ENCODE measurements at places on chromosomes 12 and 14. TPM values are rescaled to one million over a fixed set of nuclear protein-coding genes. Genes with fewer than 3 reads are reported as not detected.

ANKRD33 gene
- polyA plus RNA-seq, result not detected

- DNase-seq, result no peak
Observed at GRCh38 chr14:98059106-98059505, 1212.9 kb downstream of the BCL11B start.

CIDEB gene
- 4.9 TPM for polyA plus RNA-seq

DNA sequence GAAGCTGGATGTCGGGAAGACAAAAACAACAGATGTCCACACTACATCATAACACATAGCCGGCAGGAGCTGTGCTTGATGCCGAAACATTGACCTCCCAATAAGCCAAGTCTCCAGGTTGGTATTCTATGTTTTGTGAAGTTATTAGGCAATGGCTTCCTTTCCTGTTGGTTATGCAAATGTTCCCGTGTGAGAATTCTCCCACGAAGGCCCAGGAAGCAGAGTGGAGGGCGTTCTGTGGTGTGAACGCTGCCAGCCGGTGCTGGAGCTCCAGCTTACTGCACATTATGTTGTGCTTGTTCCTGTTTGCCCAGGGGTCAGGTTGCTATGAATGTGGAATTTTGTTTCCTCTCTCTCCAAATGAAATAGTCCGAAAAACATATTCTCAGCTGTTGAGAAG, 156.4 kb upstream of the HMGA2 start:
- DNase-seq, result no peak

LTA4H gene
- 282 TPM for polyA plus RNA-seq

MAP3K9 gene
- polyA plus RNA-seq, result 4.3 TPM

DNA sequence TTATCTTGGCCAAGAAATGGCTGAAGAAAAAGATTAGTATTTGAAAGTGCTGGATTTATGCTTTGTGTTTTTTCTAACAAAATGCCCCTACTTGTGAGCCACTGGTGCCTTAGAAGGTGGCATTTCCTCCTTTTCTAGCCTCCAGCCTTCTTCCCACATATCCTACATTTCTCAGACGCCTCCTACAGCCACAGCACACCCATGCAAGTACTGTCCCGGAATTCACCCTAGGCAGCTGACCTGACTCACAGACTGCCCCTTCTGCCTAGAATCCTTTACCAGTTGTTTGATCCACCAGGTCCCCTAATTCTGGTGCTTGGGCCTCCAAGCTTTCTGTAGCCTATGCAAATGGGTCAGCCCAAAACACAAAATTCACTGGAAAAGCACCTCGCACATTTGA, 166.0 kb downstream of the FOXN3 start:
- no peak for DNase-seq

SPX gene
- polyA plus RNA-seq, result not detected

GRCh38 chr12:106091446-106091820, 47.3 kb downstream of the NUAK1 start:
- DNase-seq, result no peak

GRCh38 chr14:61549425-61549824, 145.9 kb upstream of the HIF1A start:
- DNase-seq, result no peak

DNA sequence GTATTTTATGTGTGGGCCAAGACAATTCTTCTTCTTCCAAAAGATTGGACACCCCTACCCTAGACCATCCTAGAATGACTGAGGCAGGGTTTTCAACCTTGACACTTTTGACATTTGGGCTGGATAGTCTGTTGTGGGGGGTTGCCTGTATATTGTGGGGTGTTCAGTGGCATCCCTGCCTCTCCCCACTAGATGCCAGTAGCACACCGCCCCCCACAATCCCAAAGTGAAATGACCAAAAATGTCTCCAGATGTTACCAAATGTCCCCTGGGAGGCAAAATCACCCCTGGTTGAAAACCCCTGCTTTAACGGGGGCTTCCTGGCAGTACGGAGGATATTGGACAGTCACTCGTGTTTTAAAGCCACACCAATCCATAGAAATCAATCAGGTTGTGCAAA, 219.6 kb downstream of the PHETA1 start:
- no peak for DNase-seq

GRCh38 chr14:104421401-104421821, 158.2 kb upstream of the C14orf180 start:
- DNase-seq, result no peak

GRCh38 chr12:26744697-26745440, 88.1 kb downstream of the ITPR2 start:
- no peak for DNase-seq

NTS gene
- not detected for polyA plus RNA-seq

DNA sequence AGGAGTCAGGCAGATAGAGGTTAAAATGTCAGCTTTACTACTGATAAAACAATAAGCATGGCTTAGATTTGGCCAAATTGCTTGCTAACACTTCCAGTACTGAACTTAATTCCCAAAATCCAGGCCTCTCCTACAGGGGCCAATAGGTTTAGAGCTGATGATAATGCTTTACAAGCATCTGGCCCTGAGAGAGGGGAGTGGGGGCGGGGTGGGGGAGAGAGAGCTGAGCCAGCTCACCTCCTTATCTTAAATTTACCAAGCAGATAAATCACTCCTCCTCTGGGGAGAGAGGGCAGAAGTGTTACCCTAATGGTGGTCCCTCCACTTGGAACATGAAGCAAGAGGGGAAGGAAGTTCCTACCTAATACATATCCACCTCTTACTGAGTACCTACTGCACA, 182.2 kb upstream of the CRY1 start:
- DNase-seq, result no peak

GRCh38 chr14:101110729-101111619, 207.5 kb upstream of the RTL1 start:
- no peak for DNase-seq

IL31 gene
- polyA plus RNA-seq, result not detected

GRCh38 chr14:26389646-26390508, 208.0 kb downstream of the NOVA1 start:
- DNase-seq, result no peak

- DNase-seq, result no peak
Observed at GRCh38 chr12:45051572-45052125, 750 bp upstream of the DBX2 start.

TMTC1 gene
- not detected for polyA plus RNA-seq

ASPG gene
- polyA plus RNA-seq, result not detected

DNA sequence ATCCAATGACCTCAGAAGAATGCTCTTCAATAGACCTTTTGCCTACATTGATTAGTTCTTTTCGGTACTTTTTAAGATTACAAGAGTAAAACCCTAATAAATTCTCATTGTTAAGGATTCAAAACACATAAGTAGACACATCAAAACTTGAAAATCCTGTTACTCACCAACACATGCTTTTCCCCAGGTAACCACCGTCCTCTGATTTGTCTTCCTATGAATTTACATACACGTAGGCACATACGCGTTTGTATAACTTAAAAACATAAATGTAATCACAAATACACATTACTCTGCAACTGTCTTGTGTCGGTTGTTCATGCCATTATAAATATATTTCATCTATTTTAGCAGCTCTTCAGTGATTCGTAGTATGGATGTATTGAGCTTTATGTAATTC, 910 bp upstream of the WASHC4 start:
- DNase-seq, result no peak

GRCh38 chr14:106883218-106883692, 1356.9 kb downstream of the TMEM121 start:
- no peak for DNase-seq

DNA sequence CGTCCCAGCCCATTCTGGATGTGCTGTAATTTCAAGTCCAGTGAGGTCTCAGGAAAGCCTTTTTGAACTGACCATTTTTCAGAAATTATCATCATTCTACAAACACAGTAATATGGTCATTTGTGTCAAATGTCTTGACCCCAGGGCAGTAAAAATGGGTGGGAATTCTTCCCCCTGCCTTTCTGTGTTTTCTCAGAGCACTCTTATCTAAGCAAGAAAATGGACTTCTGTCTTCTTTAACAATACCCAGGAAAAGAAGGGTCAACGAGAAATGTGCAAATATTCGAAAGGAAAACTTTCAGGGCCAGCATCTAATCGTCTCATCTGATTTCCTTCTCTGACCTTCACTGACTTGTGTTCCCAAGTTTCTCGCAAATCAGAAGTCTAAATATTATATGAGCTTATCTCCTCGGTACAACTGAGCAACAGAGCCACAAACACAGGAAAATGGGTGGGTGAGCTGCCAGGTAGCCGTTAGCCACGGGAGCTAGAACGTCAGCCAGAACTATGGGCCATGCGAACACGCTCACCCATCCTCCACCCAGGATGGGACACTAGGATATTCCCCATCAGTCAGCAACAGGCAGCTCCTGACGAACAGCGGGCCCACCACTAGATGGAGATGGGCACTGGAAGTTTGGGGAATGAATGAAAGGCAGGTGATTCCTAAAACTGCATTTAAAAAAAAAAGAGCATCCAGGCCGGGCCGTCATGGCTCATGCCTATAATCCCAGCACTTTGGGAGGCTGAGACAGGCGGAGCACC, 57.1 kb downstream of the VWF start:
- DNase-seq, result no peak

A2M gene
- polyA plus RNA-seq, result not detected

DNA sequence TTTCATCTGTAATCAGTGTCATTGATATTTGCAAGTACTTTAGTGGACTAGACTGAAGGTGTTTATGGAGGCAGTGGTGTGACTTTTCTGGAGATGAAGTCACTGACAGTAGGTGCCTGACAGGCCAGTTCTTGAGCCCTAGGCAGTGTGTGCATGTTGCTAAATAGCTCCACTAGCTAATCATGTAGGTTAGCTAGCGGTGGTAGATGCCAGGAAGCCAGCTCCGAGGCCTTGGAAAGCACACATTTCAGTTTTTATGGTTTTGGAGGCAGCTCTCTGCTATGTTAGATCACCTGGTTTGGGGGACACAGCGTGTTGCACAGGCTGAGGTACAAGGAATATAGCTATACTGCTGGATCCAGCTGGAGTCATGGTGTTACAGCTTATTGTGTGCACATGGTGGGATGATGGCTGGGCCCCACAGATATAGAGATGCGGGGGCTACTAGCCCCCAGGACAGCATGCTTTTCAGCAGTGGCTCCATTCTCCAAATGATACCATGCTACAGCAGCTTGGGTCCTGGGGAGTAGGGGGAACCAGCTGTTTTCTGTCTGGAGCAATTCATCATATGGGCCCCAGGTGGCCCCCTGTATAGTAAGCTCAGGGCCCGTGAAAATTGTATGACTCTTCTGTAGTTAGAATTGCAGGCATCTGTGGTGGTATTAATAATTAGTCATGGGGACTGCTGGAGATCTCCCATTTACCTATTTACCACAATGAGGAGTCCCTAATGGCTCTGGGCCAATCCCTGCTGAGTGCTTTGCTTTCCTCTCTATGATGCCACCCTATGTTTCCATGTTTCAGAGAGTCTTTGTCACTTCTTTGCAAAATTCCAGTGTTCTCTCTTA, 367.2 kb upstream of the LMO3 start:
- no peak for DNase-seq

DNA sequence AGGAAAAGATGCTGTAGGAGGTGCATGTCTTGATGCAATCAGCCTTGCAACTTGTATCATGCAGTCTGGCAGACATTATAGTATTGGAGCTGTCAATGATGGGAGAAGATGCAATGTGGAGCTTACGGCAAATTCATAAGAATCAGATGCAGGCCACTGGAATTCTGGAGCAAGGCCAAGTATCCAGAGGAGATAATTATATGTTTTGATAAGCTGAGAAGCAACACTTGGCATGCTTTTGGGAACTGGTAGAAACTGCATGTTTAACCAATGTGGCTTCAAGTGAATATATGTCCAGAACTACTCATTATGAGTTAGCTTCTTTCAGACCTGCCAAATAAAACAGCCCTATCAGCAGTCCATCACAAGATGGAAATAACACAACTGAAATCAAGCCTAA, 249.1 kb upstream of the PPFIA2 start:
- DNase-seq, result no peak

- DNase-seq, result no peak
Observed at GRCh38 chr14:72549026-72549425, 344.9 kb downstream of the DPF3 start.

DNA sequence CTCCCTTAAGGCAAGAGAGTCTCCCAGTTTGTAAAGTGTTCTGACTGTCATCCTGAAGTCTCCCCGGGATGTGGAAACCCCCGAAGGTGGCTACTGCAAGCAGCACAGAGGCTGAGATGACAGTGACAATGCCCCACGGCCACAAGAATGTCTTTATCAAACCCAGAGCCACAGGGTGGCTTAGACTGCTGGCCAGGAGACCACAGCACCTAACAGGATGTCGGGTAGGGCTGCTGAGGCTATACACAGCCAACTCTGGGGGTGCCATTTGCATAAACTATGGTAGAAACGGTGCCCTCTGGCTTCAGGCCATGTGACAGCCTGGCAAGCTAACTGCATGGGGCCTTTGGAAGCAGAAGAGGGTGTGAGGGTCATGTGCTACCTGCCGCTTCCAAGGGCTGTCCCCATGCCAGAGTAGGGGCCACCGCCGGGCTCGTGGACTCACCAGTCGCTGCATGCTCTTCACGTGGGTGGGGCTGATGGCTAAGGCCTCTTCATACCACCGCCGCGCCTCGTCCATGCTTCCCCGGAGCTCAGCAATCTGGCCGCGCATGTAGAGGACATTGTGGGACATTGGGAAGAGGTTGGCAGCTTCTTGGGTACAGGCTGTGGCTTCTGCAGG, 180.9 kb downstream of the CALM1 start:
- no peak for DNase-seq

- peak; percentile 78 for DNase-seq
Observed at GRCh38 chr14:22386924-22387775, 201.9 kb downstream of the DAD1 start.

GRCh38 chr14:80315681-80316080, 104.4 kb upstream of the DIO2 start:
- DNase-seq, result no peak

GRCh38 chr14:61430066-61430757, 108.8 kb downstream of the PRKCH start:
- DNase-seq, result no peak

CMKLR1 gene
- polyA plus RNA-seq, result not detected

DNA sequence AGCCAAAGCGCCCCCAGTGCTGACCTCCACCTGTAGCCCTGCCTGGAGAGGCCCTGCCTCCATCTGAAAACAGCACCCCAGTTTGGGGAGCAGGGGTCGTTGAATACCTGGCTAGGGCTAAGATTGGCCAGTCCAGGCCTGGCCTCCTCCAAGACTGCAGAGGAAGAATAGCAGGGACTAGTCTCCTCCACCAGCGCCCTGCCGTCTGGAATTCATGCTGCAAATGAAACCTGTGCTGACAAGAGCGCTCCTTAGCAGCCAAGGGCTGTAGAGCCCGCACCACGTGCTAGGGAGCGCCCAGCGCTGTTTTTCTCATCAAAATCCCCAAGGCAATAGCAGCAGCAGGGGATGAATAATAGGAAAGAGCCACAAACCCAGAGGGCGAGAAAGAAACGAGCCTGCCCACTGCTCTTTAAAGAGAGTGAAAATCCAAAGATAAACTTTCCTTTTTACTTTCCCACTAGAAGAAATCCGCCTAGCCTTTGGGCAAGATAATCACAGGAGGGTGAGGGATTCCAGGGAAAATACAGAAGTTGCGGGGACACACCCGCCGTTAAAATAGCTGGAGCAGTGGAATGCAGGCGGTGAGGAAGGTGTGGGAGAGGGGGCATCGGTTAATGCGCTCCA, 3.3 kb downstream of the COL2A1 start:
- DNase-seq, result no peak

TPPP2 gene
- not detected for polyA plus RNA-seq
